ENCODE measurements at places on chromosomes 12 and 14. TPM values are rescaled to one million over a fixed set of nuclear protein-coding genes. Genes with fewer than 3 reads are reported as not detected.

KDM2B gene
- 27.8 TPM for total RNA-seq

AQP6 gene
- not detected for total RNA-seq

GYS2 gene
- total RNA-seq: not detected

KRT77 gene
- not detected for total RNA-seq

SERPINA1 gene
- total RNA-seq: 0.39 TPM

HVCN1 gene
- total RNA-seq: 1.5 TPM

ACSM4 gene
- not detected for total RNA-seq

TSPAN8 gene
- not detected for total RNA-seq
